NCI-H1048 (cell line): ENCODE measurements at places on chromosomes 4 and X.

- no peak for DNase-seq
These were observed 4.0 kb downstream of the GRIA3 start for GRCh38 chrX:123188081-123188480.

DNA sequence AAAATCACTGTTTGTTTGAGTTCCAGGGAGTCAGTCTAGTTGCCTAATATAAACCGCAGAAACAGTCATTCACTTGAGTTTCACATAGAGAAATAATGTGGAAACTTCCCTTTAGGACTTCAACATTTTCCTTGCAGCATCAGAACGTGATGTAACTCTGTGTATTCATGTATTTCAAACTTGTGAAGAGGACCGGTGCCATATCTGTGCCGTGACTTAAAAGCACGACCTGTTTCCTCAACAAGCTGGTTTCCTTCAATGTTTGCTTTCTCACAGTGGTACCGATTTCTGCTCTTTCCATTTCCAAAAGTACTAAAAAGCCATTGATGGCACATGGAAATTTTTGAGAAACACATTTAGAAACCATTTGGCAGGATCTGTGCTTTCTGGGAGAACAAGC lies 166.6 kb upstream of the RAPGEF2 start:
- no peak for DNase-seq

DNA sequence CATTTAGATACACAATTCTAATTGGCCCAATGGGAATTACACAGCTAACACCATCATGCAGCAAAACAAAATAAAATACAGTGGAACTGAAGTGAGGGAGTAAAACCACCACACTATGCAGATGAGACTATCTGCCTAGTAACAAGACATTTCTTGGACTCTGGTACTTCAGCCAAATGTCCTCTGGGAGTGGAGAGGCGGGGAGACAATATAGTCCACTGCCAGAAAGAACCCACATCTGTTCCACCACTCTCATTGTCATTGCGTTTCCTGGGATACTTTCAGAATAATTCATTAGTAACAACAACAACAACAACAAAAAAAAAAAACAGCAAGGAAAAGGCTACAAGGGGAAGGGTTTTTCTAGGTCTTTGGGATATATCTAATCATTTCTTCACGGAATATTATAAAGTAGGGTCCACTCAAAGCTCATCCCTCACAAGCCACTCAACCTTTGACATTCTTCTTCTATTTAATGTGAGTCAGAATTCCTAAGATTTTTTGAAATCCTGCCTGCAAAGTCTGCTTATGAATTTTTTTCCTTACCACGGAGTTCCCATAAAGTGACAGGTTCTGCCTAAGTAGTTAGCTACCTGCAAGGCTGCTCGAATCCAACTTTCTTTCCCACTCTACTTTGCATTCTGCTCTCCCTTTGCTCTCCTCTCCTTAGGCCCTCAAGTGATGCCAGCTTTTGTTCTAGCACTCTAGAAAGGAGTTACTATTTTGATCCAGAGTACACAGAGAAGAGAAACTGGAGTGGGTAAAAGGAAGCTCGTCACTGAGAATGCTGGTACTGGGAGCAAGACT lies 254.6 kb downstream of the CHIC1 start:
- DNase-seq, result no peak

DNA sequence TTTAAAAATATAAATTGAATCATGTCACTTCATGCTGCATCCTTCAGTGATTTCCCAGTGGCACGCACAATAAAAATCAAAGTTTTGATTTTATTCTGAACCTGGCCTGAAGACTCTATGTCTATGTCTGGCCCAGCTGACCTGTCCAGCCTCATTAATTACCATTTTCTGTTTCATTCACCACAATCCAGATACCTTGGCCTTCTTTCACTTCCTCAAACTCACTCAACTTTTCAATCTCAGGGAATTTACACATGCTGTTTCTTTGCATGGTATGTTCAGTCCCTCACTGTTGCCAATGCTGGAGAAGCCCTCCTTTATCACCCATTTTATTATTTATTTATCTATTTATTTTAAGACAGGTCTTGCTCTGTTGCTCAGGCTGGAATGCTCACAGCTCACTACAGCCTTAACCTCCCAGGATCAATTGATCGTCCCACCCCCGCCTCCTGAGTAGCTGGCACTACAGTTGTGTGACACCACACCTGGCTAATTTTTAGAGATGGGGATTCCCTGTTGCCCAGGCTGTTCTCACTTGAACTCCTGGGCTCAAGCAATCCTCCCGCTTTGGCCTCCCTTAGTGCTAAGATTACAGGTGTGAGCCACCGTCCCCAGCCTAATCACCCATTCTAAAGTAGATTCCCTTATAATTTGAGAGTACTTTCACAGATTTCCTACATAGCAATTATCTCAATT lies 43.1 kb downstream of the ZGRF1 start:
- no peak for DNase-seq
